ENCODE measurements at places on chromosomes 7 and 10. TPM values are rescaled to one million over a fixed set of nuclear protein-coding genes. Genes with fewer than 3 reads are reported as not detected.

LIPJ gene
- total RNA-seq = not detected

PLEKHS1 gene
- 0.05 TPM for total RNA-seq

MEPCE gene
- 57.6 TPM for total RNA-seq

AGR2 gene
- not detected for total RNA-seq

DOCK4 gene
- total RNA-seq = 0.37 TPM

GSAP gene
- total RNA-seq = 1.6 TPM

SPDYE6 gene
- total RNA-seq = not detected

ZDHHC4 gene
- total RNA-seq = 21.0 TPM

PON3 gene
- total RNA-seq = not detected

RPP30 gene
- 80.4 TPM for total RNA-seq

TMEM236 gene
- total RNA-seq = 0.05 TPM

MAPK8 gene
- 51.6 TPM for total RNA-seq

LIPF gene
- not detected for total RNA-seq

NEUROG3 gene
- not detected for total RNA-seq

TRIM50 gene
- not detected for total RNA-seq

ADAM8 gene
- 133 TPM for total RNA-seq

BHLHA15 gene
- total RNA-seq = 0.57 TPM

SNX10 gene
- 48.3 TPM for total RNA-seq

KCND2 gene
- not detected for total RNA-seq

KCNH2 gene
- 0.49 TPM for total RNA-seq

Measured in activated T-helper 1 cell treated with anti-CD3 and anti-CD28 coated beads, Interleukin-12 subunit alpha, Interleukin-12 subunit beta, Interleukin-2, Interleukin-4 antibody, amounts not matched to agents 30 ng/mL and 10 ng/mL and 1 ng/mL, durations not matched to agents 14 hours and 24 hours and 36 hours (primary cell).